Chondrocyte (in vitro differentiated cells): ENCODE measurements at places on chromosomes 5 and 9. TPM values are rescaled to one million over a fixed set of nuclear protein-coding genes. Genes with fewer than 3 reads are reported as not detected.

DNA sequence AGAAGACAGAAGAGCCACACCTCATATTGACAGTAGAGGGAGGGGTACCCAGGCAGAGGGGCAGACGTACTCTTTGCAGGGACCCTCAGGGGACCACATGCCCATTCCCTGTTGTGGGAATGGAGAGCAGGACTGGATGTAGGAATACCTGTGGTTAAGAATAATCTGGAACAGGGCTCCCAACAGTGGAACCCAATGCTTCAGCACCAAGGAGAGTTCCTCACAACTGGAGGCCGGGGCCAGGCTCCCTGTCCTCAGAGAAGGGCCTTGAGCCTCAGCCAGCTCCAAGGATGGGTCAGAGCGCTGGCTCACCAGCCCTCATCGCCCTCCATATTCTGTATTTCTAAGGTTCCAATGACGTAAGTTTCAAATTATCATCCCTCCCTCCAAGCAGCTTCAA lies 7.4 kb upstream of the SHC3 start:
- DNase-seq, result no peak

DNA sequence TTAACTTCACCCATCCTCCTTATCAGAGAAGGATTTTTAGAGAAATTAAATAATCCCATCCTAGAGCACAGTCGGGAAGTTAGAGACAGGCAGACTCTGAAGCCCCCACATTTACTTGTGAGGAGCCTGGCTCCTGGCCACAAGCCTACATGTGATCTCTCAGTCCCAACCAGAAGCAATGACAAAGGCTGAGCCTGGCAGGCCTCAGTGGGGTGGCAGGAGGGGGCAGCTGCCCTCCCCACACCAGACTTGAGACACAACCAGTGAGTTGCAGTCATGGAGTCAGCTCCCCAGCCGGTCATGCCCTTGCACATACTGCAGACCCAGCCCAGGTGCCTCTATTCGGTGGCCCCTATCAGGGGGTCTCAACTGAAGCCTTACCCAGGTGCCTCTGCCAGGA lies 11.0 kb downstream of the NAIF1 start:
- DNase-seq, result no peak

DNA sequence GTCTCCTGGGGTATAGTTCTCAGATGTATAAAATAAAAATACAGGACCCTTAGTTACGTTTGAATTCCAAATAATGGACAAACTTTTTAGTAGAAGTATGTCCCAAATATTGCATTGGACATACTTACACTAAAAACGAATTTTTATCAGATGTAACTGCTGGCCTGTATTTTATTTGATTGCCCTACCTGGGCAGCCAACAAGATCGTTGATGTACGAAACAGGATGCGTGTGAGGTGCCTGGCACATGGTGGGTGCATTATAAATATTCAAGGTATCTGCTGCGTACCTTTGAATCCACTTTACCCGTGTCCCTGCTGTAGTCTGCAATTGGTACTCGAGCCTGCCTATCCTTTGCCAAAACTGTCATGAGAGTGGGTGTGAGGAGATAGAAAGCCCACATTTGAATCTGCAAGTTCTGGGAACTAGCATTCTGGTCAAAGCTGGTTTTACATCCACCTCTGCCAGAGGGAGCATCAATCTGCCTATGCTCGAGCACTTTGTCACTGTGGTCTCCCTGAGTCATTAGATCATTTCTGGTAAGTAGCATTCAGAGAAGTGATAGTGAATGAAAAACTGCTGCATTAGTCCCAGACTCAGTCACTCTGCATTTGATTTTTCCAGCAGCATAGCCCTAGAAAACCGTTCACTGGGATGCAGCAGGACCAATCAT lies 133.7 kb upstream of the IQGAP2 start:
- no peak for DNase-seq

DNA sequence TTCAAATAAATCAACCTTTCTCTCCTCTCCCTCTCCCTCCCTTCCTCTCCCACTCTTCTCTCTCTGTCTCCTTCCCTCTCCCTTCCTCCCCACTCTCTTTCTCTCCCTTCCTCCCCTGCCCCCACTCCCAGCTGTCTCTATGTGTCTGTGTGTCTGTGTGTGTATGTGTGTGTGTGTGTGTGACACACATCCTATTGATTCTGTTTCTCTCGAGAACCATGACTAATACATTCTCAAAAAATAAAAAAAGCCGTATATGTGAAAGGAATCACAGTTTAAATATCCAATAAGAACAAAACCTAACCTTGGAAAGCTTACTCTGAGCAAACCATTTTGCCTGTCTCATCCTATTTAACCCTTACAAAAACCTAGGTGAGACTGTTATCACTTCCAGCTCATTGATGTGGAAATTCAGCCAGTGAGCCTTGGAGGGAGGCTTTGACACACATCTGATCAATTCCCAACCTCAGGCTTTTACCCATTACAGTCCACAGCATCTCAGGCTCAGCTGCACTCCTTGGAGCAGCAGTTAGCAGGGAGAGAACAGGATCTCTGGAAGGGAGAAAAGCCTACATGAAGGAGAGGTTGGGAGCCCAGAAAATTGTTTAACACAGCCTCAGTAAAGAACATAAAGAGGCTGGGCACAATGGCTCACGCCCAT lies 8.3 kb downstream of the HSD17B3 start:
- DNase-seq, result no peak

DNA sequence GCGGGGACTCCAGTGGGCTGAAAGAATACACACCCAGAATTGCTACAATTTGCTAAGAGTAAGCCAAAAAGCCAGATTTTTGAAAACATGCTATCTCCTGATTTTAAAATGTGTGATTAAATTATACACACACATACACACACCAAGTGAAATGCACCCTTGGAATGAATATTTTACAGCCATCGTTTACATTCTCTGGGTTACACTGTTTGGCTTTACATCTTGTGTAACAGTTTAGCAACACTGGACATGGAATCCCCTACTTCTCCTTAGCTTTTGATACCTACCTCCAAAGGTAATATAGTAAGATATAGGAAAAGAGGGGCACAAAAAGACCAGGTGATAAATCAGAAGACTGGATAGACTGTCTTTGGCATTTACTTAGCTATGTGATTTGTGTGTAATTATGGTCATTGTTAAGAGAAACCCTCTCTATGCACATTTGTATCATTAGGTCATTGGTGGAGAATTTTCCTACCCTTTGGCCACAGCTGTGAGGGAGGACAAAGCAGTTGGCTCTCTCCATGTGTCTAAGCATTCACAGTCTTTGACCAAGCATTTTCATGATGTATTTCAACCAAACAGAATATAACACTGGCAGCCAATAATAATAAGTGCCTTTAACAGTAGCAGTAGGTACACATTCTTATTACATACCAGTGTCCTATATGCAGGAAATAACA lies 7.6 kb downstream of the SVEP1 start:
- no peak for DNase-seq

IRX2 gene
- total RNA-seq, result 9.1 to 11.5 TPM (median 9.2 TPM) in 3 replicates

- DNase-seq, result no peak
Measured at GRCh38 chr9:6984941-6985578, 227.3 kb downstream of the KDM4C start.

DNA sequence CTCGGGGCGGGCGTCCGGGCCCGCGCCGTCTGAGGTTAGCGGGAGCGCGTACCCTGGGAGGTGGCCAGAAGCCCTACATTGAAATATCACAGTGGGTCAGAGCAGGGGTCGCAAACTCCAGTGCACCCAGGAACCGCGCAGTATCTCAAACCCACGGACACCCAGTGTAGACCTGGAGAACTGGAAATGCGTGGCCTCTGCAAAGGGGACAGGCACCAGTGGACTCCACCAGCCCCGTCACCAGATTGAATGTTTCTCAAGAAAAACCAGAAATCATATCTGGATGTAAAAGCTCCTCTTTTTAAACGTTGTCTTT lies 117.6 kb upstream of the SMIM23 start:
- no peak for DNase-seq

DNA sequence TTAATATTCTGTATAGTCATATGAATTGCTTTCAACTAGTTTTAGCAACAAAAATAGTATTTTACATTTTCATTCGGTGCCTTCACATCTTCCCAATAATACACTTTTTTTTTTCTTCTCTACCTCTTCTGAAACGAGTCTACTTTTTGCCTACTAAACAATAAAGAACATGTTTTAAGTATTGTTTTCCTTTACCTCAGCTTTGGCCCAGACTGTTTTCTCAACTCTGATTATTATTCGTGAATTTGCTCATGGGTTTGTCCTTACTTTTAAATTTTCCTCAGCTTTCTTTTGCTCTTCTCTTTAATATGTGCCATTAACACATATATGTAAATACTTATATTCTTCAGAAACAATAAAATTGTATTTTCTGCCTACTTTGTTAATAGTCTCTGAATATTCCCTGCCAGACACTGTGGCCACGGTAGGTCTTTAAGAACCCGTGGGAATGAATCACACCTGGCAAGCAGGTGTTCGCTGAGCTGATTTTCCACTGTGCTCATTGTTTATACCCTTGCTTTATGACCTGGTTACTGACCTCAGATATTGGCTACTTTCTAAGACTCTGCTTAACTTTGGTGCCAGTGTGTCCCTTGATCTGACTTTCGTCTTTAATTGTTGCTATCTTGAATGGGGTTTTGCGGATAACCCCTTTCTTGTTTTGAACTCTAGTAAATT lies 49.1 kb downstream of the FAM170A start:
- no peak for DNase-seq

DNA sequence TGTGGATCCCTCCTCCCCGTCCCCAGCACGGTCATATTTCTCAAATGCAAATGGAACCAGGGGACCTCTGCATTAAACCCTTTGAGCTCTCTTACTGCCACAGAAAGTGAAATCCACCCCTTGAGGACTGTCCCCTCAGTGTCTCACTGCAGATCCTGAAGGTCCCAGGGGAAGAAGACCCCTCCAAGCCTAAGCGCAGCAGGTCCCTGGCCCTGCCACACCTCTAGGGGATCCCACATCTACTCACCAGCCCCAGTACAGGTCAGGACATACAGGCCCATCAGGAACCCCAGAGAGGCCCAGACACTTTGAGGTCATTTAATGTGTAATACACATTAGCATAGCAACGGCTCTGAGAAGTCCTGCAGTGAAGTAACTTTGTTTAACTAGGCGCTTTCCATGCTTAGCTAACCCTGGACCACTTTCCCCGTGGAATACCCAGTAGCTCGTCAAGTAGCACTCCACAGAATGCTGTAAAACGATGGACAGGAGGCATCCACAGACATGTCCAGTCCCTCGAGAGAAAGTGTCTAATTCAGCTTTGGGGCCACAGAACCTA lies 54.7 kb upstream of the ALDH1B1 start:
- no peak for DNase-seq

DNA sequence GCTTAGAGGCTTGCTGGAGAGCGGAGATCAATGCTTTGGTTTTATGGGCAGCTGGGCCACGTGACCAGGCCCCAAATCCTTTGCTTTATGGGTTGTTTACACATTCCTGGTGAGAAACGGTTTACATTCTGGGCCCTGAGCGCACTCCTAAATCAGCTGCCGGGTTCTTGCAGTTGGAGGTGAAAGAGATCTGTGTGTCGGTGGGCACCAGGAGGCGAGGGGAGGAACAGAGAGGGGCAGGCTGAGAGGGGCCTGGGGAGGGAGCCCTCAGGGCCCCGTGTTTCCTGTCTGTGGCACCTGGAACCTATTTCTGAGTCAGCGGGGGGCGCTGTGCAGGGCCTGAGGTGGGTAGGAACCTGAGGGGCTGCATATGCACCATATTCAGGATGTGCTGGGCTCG lies 63.5 kb upstream of the HAND1 start:
- DNase-seq, result no peak

DNA sequence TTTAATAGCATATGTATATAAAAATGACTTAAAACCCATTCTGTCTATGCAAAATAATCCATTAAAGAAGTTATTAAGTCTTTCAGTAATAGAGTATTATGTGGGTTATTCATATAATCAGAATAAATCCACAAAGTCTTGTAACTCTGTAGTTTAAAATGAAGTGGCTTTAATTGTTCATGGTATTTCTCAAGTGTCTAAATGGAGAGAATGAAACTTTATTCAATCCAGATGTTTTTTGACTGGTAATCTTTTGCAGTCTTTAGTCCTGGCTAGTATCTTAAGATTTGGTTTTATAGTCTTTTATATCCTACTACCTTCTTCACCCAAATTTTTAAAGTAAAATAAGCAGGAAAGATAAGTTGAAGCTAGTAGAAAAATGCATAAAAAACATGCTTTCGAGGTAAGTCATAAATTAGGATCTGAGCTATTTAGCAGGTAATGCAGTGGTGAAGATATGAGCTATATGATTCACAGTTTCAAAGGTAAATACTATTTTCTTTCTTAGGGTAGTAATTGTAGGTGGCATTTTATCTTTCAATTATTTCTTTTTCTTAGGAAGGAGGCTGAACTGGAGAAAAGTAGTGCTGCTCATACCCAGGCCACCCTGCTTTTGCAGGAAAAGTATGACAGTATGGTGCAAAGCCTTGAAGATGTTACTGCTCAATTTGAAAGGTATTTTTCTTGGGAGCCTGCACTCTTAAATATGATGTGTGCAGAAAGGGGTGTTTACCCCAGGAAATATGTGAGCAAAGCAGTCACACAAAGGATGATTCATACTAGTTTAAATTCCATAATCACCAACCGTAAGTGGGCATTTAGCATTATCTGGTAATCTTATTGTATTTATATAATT lies 17.9 kb downstream of the HMMR start:
- no peak for DNase-seq

GRCh38 chr9:12818431-12819000 lies 43.7 kb downstream of the LURAP1L start:
- DNase-seq, result no peak

- no peak for DNase-seq
Measured at GRCh38 chr5:54518146-54518817, 723 bp downstream of the SNX18 start.

GRCh38 chr9:96038271-96038670 lies 162.8 kb downstream of the ERCC6L2 start:
- no peak for DNase-seq

GARIN3 gene
- not detected in 3 replicates for total RNA-seq

GRCh38 chr9:90659650-90660364 lies 17.2 kb upstream of the DIRAS2 start:
- DNase-seq, result no peak

BSPRY gene
- total RNA-seq, result not detected in 3 replicates

GRCh38 chr5:72281430-72281763 lies 38.6 kb downstream of the MRPS27 start:
- DNase-seq, result no peak

GRCh38 chr9:35237311-35237710 lies 75.5 kb downstream of the UNC13B start:
- DNase-seq, result no peak

ANKRD20A1 gene
- 0.21 to 2.5 TPM (median 0.72 TPM) in 3 replicates for total RNA-seq

DMRT3 gene
- total RNA-seq, result not detected in 3 replicates

GRCh38 chr5:145791866-145792265 lies 43.3 kb downstream of the PRELID2 start:
- DNase-seq, result no peak

DNA sequence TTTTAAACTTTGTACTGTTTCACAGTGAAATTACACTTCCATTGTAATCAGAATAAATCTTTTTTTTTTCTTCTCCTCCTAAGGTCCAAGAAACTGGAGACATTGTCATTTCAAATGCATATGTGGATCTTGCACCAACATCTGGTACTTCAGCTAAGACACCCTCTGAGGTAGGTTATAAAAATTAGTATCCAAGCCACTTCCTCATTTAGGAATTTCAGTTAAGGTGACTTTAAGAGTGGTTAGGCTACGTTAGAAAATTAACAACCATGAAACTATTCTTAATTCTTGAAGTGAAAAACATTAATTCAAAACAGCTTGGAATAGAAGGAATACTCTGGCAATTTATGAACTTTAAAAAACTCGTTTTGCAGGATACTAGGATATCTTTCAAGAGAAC lies 77.5 kb downstream of the HSD17B4 start:
- DNase-seq, result no peak

ATOSB gene
- 39.7 to 45.7 TPM (median 43.2 TPM) in 3 replicates for total RNA-seq
